ENCODE measurements at places on chromosomes 13 and 19.

GRCh38 chr19:43618921-43619261 lies 538 bp downstream of the ZNF428 start:
- peak; percentile 48 for DNase-seq

GRCh38 chr13:107678075-107678689 lies 537.2 kb downstream of the LIG4 start:
- DNase-seq, result no peak

GRCh38 chr19:718991-719512 lies 10.3 kb downstream of the PALM start:
- DNase-seq, result no peak

GRCh38 chr19:364496-365287 lies 20.1 kb upstream of the MIER2 start:
- no peak for DNase-seq

DNA sequence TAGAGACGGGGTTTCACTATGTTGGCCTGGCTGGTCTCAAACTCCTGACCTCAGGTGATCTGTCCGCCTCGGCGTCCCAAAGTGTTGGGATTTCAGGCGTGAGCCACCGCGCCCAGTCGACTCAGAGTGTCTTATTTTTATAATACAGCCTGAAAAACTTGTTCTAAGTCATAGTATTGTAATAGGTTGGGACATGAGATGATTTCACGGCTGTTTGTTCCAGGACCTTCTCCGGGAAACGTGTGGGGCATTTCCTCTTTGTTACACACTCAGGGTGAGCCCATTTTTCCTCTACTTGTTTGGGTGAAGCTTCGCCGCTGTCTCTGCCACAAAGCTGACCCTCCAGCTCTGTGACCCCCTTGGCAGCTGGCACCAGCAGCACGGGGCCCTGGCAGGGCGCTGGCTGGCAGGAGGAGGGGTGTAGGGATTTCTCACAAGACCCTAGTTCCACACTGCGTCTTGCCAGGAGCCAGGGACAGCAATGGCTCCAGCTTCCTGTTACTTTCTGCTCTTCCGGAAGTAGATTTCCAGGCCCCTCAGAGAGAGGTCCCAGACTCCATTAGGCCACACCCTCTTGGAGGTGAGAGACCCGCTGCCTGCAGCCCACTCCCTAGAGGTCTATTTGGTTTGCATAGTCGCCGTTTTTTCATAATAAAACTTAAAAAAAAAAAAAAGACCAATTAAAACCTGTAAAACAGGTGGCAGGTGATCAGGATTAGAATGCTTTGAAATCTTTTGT lies 15.6 kb downstream of the FGF21 start:
- no peak for DNase-seq

- no peak for DNase-seq
Observed at GRCh38 chr13:63120883-63121282, 1705.2 kb upstream of the PCDH20 start.

GRCh38 chr19:40398417-40399131 lies 8.6 kb upstream of the HIPK4 start:
- DNase-seq, result peak; percentile 72

DNA sequence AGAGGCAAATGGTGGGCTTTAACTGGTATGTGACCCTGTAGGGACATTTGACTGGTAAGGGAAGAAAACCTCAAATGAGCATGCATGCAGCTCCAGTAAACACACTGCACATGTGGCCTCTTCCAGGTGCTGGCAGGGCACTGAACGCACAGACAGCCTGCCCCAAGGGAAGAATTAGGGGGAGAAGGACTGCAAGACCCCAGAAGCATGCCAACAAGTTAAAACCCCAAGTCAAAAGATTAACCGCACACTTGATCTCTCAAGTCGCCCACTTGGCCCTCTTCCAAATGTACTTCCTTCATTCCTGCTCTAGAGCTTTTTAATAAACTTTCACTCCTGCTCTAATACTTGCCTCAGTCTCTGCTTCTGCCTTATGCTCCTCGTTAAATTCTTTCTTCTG lies 46.9 kb upstream of the SLITRK1 start:
- no peak for DNase-seq

DNA sequence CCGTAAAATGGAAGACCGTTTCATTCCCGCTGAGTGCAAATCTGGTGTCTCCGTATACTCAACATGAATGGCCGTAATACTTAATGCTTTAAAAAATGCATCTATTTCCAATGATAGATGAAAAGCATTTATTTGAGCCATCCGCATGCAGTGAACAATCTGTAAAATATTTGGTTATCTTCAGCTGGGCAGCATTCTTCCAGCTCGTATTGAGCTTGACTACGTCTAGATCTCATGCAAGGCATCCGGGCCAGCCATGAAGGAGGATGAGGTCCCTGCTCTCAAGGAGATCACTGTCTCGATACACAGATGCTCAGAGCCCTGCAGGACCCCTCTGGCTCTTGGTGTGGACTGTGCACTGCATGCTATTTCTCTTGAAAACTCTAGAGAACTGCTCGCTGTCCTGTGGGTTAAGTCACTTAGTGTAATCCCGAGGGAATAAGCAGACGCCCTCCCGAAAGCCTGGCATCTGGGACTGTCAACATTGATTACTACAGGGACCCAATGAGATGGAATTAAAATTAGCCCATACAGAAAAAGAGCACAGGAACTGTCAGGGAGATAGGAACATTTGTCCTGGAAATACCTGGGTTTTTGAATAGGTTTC lies 112.4 kb upstream of the RNF113B start:
- DNase-seq, result no peak

DNA sequence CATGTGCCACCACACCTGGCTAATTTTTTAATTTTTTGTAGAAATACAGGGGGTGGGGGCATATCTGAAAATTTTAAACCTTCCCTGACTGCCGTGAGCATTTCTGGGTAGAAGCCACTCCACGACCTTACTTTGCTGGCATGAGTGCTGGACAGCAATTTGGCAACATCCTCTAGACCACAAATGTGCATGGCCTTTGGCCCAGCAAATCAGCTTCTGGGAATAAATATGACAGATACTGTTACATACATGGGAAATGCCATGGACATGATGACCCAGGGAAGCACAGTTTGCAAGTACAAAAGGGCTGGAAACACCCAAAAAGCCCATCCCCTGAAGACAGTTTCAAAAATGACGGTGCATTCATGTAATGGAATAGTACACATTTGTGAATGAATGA lies 3.2 kb upstream of the PVR start:
- DNase-seq, result no peak

DNA sequence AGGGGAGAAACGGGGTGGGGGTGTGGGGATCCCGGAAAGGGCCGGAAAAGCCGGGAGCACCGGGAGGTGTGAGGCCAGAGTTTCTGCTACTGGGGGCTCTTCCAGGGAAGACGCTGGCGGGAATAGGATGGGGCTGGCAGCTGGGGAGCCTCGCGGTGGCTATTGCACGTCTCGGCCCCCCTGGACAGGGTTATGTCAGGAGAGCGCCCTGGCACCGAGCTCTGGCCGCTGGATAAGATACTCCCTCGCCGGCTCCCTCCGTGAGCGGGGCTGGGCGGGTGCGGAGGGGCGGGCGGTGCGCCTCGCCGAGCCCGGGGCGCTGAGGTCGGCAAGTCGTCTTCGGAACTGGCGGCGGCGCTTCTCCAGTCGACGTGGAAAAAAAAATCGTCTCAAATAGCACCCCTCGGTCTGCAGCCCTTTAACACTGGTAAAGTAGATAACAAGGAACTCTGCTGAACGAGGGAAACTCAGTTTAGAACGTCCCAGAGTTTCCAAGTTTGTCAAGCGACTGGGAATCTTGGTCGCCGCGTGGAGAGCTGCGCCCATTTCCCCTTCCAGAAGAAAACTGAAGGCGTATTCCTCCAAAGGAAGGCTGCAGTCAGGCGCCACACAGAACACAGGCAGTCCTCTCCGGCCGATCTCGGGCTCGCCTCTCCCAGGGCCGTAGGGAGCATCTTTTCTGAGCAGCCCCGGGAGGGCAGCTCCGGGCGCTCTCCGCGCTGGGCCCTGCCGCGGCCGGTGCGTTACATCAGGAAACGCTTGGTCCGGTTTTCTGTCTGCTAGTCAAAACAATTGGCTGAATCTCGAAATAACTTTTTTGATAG lies 115.1 kb downstream of the KCNRG start:
- peak; percentile 44 for DNase-seq

DNA sequence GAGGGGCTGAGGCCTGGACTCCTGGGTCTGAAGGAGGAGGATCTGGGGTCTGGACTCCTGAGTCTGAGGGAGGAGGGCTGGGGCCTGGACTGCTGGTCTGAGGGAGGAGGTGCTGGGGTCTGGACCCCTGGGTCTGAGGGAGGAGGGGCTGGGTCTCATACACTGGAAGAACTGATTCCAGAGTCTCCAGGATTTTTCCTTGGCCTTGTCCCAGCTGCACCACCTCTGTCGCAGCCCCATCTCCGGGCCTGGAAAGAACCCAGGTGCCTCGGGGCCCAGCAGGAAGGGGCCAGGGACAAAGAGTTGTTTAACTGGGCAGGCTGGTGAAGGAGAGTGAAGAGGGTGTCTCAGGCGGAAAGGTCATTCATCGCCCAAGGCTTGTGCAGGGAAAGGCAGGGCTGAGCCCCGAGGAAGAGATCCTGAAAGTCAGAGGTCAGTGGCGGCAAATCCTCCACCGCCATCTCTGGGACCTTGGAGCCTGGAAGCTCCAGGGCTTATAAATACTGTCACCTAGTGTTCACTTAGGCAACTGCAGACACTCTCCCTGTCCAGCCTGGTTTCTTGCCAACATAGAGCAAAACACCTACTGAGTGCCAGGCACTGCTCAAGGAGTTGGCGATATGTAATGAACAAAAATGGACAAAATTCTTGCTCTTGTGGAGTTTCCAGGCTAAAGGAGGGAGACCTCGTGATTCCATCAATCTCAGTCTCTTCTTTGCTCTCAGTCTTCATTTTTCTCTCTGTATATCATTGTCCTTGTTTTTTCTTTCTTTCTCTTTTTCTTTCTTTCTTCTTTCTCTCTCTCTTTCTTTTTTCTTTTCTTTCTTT lies 4.4 kb upstream of the KCNN4 start:
- DNase-seq, result no peak

DNA sequence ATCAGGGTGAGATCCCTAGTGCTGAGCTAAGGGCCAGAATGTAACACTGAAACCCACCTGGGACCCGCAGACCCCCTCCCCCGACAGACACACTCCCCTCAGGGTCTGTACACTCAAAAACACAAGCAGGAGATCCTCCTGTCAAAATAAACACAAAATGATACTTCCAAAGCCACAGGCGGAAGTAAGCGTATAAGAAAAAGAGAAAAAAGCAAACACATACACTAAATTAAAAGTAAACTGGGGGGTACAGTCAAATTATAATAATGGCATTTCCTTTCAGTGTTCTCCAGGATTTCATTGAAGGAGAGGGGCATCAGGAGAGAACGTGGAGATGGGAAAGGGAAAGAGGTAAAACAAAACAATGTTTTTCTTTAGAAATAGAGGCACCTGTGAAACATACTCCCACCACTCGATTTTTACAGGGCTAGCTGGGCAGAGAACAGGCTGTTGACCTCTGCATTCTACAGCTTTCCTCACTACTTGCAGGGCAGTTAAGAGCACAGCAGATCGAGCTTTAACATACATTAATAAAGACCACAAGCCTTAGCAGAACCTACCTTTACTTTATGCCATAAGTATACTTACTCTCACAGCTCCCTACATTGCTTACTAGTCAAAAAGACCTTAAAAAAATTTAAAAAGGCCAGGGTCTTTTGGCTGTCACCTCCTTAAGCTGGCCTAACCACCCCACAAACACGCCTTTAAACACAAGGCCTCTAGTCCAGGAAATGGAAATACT lies 5.3 kb downstream of the ZIC5 start:
- DNase-seq, result no peak

- no peak for DNase-seq
Observed at GRCh38 chr19:44371815-44372480, 15.5 kb upstream of the ZNF112 start.

DNA sequence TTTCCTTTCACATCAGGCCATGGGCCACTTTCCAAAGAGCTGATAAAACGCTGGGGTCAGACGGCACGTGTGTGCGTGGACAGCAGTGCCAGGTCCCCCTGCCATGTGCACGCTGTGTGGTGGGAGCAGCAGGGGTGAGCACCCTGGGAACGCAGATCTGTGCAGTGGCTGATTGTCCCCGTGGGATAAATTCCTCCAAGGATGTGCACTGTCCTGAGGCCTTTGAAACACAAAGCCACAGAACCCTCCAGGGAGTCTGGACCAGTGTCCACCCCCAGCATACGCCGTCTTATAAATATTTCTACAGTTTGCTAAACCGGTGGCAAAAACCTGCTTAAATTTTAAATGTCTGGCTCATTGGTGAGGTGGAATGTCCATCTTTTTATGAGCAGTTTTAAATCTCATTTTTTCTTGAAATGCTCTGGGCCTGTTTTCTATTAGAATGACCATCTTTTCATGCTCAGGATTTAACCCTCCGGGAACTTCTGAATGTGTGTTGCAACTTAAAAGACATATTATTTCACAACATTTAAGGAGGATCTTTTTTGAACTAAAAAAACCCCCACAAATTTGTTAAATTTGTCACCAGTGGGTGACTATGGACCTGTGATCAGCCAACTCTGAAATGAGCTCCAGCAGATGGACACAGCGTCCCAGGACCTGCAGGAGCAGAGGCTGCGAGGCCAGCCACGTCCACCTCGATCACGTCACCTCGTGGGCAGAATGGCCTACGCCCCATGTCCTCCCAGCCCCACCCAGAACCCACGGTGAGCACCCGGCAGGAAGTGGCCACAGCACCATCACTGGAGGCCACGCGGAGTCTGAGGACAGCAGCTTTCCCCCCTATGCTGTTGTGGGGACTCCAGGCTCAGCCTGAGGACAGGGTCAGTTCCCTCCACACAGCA lies 68.6 kb downstream of the RASA3 start:
- DNase-seq, result peak; percentile 26

GRCh38 chr19:13020002-13020414 lies 24.7 kb downstream of the NFIX start:
- DNase-seq, result no peak

DNA sequence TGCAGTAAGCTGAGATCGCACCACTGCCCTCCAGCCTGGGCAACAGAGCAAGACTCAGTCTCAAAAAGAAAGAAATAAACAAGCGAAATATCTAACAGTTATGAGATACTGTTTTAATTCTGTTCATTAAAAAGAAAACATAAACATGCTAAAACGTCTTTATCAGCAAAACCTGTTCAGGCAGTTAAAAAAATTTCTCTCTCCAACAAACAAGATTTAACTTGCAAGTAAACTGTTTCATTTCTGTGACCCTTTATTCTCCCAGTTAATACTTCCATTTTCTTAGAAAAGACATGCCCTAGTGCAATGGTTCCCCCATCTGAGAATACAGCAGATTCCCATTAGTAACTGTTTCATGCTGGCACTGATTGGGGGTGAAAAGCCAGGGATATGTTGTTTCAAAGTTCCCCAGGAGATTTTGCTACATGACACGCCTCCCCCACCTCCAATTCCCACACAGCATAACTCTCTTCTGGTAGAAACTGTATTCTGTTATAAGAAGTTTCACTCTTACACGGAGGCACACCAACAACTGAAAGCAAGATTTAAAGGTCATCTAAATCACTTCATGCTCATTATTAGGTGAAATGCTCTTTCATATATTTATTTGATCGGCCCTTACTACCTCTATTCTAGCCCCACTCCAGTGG lies 24.4 kb downstream of the ELF1 start:
- DNase-seq, result no peak

- DNase-seq, result no peak
Observed at GRCh38 chr19:2574971-2575630, 99.2 kb downstream of the GADD45B start.

- no peak for DNase-seq
Observed at GRCh38 chr13:101412076-101412475, 4.2 kb downstream of the NALCN start.

All from stimulated activated CD4-positive, alpha-beta T cell treated with anti-CD3 and anti-CD28 coated beads, Interleukin-4, amount 100 ng/mL, for 1 hour (primary cell).